Stimulated activated CD4-positive, alpha-beta T cell treated with anti-CD3 and anti-CD28 coated beads, Interleukin-1b, Interleukin-23, amount 100 ng/mL, for 1 hour (primary cell): ENCODE measurements at places on chromosomes 5 and 9.
A peak's percentile ranks its signal among the peaks of the same experiment; 100 is the strongest.

DNA sequence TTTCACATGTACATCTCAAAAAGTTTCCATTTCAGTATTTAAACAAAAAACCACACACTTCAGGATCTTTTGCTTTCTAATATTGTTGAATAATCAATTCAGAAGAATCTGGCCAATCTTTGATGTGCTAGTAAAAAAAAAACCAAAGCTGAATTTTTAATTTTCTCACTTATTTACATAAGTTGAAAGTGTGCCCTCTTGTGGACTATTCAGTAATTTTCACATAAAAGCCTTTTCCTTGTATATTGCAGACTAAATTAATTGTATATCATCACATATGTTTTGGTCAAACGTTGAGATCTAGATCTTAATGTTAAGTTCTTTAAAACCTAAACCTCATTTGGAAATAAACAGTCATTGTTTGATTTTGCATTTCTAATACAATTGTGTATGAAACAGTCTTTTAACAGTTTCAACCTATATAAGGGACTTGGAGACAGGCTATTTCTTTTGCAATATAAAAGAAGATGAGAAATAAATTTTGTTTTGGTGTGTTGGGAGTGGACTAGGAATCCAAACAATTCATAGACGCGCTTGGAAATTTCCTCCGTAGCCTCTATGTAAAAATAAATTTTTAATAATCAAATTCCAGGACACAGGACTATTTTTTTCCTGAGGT lies 68.1 kb downstream of the NIPBL start:
- DNase-seq = no peak

DNA sequence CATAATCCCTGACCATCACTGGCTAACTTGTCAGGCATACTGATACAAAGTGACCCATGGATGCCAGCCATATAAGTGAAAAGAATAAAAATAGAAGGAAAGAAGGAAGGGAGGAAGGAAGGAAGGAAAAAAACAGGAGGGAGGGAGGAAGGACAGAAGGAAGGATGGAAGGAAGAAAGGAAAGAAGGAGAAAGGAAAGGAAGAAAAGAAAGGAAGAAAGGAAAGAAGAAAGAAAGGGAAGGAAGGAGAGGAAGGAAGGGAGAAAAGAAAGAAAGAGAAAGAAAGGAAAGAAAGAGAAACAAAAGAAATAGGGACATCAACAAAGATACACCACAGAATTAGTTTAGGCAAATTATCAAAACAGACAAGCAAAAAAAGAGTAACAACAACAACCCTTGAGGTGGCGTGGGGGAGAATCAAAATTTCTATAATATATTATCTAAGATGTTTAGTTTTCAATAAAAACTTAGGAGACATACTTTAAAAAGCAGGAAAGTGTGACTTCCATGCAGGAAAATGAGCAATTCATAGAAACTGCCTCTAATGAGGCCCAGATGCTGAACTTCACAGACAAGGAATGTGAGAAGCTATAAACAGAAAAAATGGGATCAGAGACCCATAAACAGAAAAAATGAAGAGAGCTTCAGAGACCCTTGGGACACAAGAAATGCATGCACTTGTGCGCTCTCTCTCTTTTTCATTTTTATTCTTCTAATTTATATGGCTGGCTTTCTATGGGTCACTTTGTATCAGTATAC lies 96.1 kb upstream of the NFIL3 start:
- DNase-seq = no peak

GRCh38 chr9:2164268-2164667 lies 149.1 kb downstream of the SMARCA2 start:
- DNase-seq = no peak

DNA sequence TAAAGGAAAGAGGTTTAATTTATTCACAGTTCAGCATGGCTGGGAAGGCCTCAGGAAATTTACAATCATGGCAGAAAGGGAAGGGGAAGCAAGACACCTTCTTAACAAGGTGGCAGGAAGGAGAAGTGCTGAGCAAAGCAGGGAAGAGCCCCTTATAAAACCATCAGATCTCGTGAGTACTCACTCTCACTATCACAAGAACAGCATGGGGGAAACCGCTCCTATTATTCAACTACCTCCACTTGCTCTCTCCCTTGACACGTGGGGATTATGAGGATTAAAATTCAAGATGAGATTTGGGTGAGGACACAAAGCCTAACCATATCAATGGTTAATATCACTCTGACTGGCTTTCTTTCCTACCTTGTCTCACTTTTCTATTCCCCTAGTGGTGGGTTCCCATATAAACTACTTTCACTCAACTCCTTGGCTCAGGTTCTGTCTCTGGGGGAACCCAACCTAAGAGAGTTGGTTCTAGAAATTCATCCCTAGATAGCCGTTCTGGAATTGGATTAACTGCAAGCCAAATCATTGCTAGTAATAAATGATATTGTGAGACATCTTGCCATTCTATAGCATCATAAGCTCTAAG lies 749.8 kb upstream of the GRAMD2B start:
- no peak for DNase-seq

GRCh38 chr5:111719773-111720172 lies 37.2 kb downstream of the NREP start:
- DNase-seq = no peak

DNA sequence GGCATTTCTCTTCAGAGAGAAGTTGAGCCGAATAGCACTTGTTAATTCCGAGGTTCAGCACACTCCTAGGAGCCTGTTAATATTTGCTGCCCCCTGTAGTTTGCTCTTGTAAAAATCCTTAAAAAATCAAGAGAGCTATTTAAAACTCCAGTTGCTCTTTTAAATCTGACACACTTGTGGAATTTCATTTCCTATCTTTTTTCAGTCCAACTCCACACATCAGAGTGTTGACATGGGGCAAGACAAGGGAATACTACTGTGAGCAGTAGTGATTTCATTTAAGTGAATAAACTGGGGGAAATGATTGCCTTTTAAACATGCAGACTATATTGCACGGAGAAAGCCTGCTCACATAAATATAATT lies 1096.3 kb upstream of the DMAC1 start:
- DNase-seq = no peak

DNA sequence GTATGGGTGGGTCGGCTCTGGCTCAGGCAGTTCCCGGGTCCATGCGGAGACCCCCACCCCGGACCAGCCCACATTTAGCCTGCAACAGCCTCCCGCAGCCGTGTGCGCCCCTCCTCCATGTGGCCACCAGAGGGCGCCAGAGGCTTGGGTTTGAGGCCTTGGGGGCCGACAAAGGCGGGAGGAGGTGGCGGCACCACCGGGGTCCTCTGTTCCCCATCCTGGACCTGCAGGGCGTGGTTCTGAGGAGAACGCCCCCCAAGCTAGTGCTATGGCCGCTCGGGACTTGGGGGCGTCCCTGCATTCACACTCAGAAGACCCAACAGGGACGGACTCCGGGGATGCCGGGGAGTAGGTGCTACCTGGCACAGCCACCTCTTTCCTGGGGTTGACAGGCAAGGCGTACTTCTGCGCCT lies 16.5 kb downstream of the ASS1 start:
- DNase-seq = peak; percentile 63

DNA sequence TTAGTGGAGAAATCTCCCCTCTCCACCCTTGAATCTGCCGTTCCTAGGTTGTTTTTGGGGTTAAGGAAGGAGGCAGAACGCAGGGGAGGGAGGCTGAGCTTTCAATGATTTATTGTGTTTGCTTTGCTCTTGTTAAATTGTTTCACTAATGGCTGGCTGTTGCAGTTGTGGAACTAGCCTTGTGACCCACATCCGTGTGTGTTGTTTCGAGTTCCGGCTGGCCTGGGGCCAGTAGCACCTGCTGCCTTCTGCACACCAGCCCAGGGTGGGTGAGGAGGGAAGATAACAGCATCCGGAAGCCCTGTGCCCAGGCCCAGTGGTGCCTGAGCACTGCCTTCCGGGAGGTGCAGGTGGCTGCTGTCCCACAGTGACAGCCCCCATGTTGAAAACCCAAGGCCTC lies 3.6 kb downstream of the ERGIC1 start:
- DNase-seq = no peak

GRCh38 chr5:91038180-91038808 lies 344.8 kb downstream of the ARRDC3 start:
- DNase-seq = no peak

- DNase-seq = no peak
Measured at GRCh38 chr9:114141553-114142402, 13.6 kb upstream of the COL27A1 start.

DNA sequence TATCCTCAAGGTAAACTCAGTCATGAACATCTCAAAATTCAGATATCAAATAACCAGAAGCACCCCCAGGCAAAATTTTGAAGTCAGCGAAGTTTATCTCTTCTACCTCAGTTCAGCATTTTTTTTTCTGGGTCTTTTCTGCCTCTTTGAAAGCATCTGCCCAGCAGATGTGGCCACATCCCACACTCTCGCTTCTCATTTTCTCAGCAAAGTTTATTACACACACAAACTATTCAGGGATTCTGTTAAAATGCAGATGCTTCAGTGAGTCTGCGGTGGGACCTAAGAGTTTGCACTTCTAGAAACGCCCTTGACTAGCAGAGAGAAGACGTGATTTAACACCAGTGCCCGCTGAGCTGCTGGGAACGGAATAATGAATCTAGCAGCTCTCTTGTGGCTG lies 19.3 kb downstream of the RASEF start:
- no peak for DNase-seq

DNA sequence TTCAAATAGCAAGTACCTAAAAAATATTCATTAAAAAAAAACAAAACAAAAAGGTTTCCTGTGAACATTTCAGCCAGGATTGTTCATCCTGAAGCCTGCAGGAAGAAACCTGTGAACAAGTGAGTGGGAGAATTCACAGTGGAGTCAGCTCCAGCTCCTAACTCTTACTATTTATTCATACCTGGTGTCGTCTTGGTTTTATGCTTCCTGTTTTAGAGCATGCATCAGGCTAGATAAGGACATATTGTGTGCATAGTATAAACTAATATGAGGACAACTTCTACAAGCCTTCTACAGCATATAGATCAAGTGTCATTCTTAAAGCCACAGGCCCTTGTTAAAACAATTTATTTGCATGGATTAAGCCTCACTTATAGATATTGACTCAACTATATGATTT lies 169.9 kb downstream of the EFNA5 start:
- no peak for DNase-seq

DNA sequence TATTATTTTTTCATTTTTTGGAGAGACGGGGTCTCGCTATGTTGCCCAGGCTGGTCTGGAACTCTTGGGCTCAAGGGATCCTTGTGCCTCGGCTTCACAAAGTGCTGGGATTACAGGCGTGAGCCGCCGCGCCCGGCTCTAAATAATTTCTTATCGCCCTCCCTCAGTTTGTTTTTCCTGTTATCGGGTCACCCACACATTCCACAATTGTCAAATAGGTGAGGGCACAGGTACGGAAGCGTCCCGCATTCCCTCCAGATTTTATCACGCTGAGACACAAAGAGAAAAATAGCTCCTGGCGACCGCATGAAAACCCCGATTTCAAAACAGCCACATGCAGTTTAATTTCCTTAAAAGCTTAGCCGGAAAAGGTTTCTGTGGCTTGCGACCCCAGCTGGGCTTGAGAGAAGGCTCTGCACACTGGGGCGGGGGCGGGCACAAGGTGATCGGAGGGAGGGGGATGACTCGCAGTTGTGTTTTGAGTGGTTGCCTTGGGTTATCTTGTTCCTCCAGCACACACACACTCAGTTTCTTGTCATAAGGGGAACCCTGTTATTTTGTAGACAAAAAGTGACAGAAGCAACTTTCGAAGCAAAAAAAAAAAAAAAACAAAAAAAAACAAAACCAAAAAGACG lies 717 bp upstream of the IQGAP2 start:
- peak; percentile 48 for DNase-seq

GRCh38 chr9:133594310-133594709 lies 14.9 kb downstream of the FAM163B start:
- DNase-seq = no peak

GRCh38 chr5:88956416-88956815 lies 73.4 kb upstream of the MEF2C start:
- no peak for DNase-seq

DNA sequence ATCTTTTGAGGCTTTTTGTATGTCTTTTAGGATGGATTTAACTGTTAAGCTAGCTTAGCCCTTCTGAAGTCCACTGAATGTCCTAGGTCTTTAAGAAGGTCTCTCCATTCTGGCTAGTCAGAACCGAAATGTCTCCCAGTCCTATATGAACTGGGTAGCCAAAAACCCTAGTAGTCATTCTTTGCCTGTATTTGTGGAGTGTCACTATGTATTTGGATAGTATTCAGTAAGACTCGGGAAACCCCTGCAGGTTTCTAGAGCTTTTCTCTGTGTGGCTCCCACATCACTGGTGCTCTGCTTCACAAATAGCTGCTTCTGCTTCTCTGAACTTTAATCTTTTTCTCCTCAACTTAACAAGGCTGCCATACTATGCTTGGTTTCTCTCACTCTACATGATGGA lies 68.0 kb downstream of the RIC1 start:
- no peak for DNase-seq

- DNase-seq = no peak
Measured at GRCh38 chr5:170747851-170748250, 35.7 kb upstream of the GABRP start.

- no peak for DNase-seq
Measured at GRCh38 chr9:130627051-130627450, 37.3 kb upstream of the PRDM12 start.

DNA sequence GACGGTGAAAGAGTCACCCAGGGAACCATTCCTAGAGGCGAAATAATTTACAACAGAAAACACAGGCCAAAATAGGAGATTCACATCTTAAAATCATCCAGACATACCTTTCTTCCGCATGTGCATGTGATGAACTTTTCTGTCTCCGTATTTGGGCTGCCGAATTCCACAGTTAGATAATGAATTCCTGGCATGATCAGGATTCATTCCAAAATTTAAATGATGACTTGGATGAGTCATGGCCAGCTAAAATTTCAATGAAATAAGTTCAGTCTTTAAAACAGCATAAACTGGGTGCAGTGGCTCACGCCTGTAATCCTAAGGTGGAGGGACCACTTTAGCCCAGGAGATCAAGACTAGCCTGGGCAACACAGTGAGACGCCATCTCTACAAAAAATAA lies 82.7 kb downstream of the DROSHA start:
- no peak for DNase-seq

DNA sequence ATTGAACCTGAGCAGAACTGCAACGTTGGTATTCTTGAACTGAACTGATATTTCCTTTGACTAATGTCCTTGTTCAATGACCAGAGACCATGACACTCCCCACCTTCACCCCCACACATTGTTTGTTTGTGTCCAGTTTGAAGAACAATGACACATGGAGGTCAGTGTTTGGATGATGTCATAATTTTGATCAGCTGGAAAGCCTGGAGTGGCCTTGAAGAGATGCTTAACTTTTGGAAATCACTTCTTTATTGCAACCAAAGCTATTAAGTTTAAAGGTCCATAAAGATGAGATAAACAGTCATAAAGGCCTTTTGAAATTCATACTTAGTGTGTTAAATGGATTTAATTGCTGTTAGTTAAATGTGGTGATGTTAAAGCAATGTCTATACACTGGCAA lies 92.7 kb downstream of the TMC1 start:
- DNase-seq = no peak
